Stimulated activated CD8-positive, alpha-beta memory T cell treated with anti-CD3 and anti-CD28 coated beads, Interleukin-2, amount 100 ng/mL, for 1 hour (primary cell): ENCODE measurements at places on chromosomes 3 and 15.

DNA sequence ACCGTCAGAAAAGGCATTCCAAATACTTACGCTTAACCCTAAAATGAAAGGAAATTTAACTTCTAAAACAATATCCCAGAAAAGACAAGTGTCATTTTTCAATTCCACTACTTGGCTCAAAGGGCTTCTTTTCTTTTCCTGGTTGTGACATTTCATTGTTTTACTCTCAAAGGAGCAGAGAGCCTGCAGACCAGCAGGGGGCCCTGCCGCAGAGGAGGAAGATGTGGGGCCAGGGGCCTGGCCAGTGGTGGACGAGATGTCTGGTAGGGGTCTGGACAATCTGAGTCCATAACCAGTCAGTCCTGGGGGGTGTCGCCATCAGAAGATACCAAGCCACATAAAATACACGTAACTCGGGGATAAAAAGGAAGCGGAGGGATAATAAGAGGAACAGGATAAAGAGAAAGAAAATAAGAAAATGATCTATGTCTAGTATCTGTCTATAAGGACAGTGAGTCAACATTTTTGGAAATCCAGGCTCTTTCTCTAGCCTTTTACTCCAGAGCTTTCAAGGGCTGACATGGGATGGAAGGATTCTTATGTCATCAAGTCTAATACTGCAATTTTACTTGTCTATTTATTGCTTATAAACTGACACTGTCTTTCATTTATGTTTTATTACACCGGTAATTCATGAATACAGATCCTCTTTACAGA, 54.2 kb upstream of the ARHGEF3 start:
- DNase-seq = no peak

GRCh38 chr15:62901909-62902546, 140.5 kb upstream of the TPM1 start:
- DNase-seq = no peak

- DNase-seq = no peak
Observed at GRCh38 chr3:176987901-176988650, 209.2 kb downstream of the TBL1XR1 start.

DNA sequence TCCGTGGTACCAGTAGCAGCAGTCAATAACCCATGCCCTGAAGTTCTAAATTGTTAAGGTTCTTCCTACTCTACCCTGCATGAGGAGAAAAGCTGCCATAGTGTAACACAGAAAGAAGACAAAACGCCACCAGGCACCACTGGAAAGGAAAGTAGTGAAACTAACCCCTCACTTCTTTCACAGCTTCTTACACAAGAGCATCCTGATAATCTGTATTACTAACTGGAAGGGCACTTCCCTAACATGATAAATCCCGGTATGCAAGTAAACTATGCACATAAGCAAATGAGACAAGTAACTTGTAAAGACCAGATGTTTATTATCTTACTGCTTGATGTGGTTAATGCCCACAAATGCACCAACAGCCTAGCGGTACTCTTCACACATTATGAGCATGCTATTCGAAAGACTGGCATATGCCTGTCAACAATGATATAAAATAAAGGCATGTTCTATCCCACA, 141.3 kb downstream of the ADAM10 start:
- no peak for DNase-seq

DNA sequence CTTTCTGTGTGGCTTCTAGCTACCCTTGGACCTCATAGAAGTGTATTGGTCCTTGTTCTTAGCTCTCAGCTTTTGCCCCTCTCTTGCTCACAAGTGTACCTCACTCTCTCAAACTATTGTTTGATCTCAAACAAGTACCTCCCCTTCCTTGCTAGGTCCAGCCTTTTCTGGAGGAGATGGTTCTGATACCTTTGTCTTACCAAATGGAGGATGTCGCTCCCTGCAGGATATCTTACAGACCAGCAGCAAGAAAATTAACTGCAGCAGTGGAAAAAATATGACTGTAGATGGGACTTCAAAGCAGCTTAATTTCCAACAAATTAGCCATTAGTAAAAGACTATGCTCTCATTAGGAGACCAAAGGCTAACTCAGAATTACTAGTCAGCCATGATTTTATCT, 388.1 kb upstream of the ROBO2 start:
- no peak for DNase-seq

- no peak for DNase-seq
Observed at GRCh38 chr15:26234976-26235767, 372.0 kb upstream of the ATP10A start.

DNA sequence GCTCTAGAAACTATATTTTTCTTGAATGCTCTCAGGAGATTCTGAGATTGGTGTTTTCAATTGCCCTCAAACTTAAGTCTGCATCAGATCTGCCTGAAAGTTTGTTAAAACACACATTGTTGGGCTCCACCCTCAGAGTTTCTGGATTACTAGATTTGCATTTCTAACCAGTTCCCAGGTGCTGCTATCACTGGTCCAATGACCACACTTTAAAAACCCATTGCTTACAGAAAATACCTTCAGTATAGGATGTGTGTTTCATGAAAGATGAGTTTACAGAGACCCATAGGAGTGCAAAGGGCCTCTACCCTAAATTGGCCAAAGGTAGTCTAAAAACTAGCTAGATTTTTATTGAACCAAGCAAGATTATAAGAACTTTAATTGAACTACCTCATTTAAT, 17.8 kb downstream of the GRM7 start:
- no peak for DNase-seq

DNA sequence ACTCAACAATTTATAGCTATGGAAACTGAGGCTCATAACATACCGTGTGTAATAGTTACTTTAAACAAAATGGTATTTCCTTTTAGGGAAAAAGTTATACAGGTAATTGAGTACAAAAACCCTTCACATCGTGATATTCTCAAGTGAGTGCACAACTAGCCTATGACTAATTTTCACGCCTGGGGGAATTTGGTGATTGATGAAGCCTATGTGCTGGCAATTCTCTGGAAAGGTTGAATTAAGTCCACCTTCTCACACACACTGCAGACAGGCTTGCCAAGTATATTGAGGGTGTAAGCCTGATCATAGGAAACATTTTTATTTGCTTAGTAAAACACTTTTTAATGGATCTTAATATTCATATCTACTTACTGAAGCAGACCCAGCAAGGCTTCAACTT, 41.3 kb upstream of the ROBO2 start:
- DNase-seq = no peak

DNA sequence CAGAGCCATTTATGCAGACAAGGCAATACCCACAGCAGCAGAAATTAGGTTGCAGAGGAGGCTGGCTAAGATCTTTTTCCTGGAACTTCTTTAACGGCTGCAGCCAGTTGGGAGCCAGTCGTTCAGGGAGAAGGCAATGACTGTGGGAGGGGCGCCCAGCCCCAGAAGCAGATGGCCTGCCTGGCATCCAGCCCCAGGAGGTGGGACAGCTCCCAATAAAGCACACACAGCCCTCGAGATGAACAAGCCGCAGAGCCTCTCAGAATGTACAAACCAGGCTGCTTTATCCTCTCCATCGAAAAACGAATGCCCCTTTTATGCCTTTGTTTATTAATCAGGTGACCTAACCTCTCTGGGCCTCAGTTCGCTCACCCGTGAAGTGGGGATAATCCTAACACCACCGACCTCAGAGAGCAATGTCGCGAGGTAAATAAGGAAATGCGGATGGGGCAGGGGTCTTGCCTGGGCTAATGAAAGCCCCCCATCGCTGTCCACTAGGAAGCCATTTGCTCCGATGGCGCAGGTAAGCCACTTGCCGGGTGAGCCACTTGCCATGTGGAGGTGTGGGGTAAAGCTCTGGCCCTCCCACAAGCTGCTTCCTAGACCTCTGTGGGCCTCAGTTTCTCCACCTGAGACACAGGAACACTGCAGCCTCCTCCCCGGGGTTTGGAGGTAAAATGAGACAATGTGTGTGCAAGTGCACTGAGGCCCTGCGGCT, 35.8 kb downstream of the MGLL start:
- DNase-seq = no peak

DNA sequence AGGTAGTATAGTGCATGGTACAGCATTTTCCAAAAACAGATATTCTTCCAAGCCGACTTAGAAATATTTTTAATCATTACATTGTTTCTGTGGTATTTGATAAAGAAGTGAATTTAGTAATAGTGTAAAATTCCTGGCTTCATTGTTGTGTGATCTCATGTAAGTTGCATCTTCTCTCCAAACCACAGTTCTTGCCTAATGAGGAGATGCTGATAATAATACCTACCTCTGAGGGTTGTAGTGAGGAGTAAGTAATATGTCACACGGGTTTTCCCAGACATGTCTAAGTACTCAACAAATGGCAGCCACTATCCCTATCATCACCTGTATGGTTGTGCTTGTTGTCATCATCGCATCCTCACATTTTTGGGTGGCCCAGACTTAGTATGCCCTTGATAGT, 167.3 kb downstream of the SLCO3A1 start:
- DNase-seq = no peak

- peak; percentile 21 for DNase-seq
Observed at GRCh38 chr3:12891985-12892839, 50.8 kb upstream of the RPL32 start.

GRCh38 chr15:69561071-69561784, 108.6 kb downstream of the RPLP1 start:
- DNase-seq = no peak

GRCh38 chr15:48336940-48337339, 5.7 kb downstream of the DUT start:
- no peak for DNase-seq

DNA sequence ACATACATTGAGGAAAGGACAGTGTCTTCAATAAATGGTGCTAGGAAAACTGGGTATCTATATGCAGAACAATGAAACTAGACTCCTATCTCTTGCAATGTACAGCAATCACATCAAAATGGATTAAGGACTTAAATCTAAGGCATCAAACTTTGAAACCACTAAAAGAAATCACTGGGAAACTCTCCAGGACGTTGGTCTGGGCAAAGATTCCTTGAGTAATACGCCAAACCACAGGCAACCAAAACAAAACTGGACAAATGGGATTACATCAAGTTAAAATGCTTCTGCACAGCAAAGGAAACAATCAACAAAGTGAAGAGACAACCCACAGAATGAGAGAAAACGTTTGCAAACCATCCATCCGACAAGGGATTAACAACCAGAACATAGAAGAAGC, 14.5 kb downstream of the LAMP3 start:
- DNase-seq = no peak

GRCh38 chr3:46887980-46888494, 10.5 kb downstream of the PTH1R start:
- no peak for DNase-seq

DNA sequence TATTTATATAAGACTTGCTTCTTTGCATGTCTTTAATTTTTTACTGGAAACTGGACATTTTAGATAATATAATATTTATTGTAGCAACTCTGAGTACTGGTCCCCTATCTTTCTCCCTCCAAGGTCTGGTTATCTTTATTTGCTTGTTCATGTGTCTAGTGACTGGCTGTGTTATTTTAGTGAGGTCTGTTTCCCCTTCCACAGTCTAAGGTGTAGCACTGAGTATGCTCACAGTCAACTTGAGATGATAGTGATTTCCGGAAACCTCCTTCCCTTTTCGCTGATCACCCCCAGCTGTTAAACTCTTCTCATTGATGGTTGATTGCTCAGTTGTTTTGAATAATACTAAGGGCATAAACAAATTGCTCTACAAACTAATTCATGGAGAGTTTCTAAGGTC, 37.0 kb downstream of the PCNP start:
- DNase-seq = no peak

- DNase-seq = no peak
Observed at GRCh38 chr15:68666120-68666811, 87.5 kb downstream of the CORO2B start.

GRCh38 chr15:38652183-38652794, 87.7 kb upstream of the RASGRP1 start:
- no peak for DNase-seq

GRCh38 chr3:16663854-16664712, 58.9 kb upstream of the DAZL start:
- no peak for DNase-seq

GRCh38 chr15:82158811-82159210, 103.7 kb downstream of the EFL1 start:
- DNase-seq = no peak

- DNase-seq = no peak
Observed at GRCh38 chr3:39428745-39429201, 22.3 kb downstream of the RPSA start.

- no peak for DNase-seq
Observed at GRCh38 chr3:115626006-115626409, 2.7 kb downstream of the GAP43 start.

GRCh38 chr15:83108266-83109219, 1.1 kb downstream of the TM6SF1 start:
- DNase-seq = no peak

DNA sequence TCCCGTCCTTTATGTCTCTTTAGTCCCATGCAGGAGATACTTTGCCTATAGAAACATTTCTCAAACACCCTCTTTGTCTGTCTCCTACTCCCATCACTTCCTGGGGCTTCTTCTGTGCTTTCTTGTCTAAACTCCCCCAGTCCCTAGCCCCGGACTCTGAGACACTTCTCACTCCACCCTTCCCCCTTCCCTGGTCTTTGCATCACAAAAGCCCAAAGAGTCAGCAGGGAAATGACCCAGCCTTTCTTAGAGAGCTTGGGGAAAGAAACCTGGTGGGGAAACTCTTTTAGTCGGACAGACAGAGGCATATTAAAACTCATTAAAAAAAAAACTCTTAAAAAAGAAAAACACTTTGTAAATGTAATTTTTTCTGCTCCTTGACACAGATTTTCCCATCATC, 211.2 kb downstream of the TJP1 start:
- DNase-seq = no peak

GRCh38 chr15:31235311-31236183, 91.1 kb upstream of the KLF13 start:
- DNase-seq = no peak

- DNase-seq = no peak
Observed at GRCh38 chr3:25780618-25781017, 2.6 kb downstream of the NGLY1 start.

DNA sequence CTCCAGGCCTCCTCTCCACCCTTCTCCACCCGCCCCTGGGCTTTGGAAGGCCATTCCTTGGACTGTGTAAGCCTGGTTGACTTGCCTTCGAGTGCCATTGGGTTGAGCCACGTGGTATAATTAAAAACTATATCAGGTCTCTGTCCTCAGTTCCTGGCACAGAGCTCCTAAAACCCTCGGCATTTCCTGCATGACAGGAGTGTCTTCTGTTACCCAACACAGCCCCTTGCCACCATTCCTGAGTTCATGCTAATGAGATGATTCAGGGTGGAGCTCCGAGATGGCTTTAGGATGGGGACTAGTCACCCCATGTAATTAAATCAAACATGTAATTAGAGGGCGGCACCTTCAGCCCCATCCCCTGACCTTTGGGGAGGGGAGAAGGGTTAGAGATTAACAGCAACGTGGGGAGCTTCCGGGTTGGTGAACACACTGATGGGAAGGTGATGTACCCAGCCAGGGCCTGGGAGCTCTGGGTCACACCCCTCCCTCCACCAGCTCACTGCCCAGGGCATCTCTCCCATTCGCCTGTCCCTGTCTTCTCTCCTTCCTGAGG, 256.4 kb downstream of the FAM43A start:
- no peak for DNase-seq
